Activated CD8-positive, alpha-beta T cell treated with anti-CD3 and anti-CD28 coated beads for 36 hours (primary cell): ENCODE measurements at places on chromosomes 11 and 22. TPM values are rescaled to one million over a fixed set of nuclear protein-coding genes. Genes with fewer than 3 reads are reported as not detected.

The KDM4E gene
- not detected for total RNA-seq

GRCh38 chr22:43543522-43544288 is 131.9 kb downstream of the MPPED1 start:
- no peak for DNase-seq

DNA sequence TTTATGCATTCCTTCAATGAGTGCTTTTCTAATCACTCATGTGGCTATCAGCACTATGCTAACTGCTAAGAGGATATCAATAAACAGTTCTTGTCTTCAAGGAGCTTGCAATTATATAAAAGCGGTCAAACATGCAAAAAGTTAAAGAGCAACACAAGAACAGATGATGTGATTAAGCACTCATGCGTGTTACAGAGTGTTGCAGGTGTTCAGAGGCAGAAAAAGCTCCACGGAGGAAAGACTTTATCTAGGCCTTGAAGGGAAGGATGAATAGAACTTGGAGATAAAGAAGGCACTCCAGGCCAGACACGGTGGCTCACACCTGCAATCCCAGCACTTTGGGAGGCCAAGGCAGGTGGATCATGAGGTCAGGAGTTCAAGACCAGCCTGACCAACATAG is 13.6 kb downstream of the CD3E start:
- no peak for DNase-seq

DNA sequence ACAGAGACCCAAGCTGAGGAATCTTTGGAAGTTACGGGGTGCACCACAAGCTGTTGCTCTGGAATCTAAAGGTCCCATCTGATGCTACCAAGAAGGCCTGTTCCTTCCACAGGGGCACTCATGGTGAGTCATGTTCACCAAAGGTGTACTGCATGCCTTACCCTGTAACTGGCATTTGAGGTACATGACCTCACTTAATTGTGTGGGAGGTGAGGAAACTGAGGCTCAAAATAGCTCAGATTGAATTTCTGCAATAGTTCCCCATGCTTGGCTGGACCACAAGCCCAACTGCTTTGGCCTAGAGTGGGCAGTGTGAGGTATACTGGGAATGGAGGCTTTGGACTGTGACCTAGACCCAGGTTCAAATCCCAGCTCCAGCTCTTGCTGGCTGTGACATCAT is 8.2 kb downstream of the MTFP1 start:
- DNase-seq = peak; percentile 51

The SLC37A2 gene
- 0.74 TPM for total RNA-seq

GRCh38 chr22:37792494-37792893 is 15.2 kb upstream of the GCAT start:
- DNase-seq = no peak
